Neural crest cell (in vitro differentiated cells): ENCODE measurements at places on chromosomes 5 and 9. TPM values are rescaled to one million over a fixed set of nuclear protein-coding genes. Genes with fewer than 3 reads are reported as not detected.

IL13 gene
- not detected in 2 replicates for total RNA-seq

DNA sequence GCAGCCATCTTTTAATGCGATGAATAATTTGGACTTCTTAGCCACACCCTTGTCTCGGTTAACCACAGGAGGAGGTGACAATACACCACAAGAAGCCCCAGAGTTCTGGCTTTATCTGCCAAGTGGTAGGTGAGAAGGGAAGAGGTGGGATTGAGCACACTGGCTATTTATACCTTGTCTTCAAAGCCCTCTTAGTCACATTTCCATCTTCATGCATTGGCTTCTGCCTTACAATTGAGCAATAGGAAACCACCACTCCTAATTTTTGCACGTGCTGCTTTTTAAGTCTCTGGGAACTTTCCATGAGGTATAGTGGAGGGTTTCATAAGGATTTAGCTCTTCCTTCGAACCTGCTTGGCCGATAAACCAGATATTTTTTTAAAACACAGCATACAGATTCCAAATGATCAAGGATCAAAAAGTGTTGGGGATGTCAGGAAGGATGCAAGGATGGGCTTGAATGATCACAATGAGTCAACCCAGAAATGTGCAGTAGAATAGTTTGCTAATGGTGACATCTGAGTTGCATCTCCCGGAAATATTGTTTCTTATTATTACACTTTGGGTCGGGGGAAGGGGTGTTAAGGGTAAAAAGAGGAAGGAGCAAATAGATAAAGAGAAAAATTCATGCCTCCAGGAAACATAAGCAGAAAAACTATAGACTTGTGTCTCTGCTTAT is 25.5 kb downstream of the PLAC8L1 start:
- peaks cover 4% of the 10 kb centered on the region for H3K36me3 ChIP-seq
- no peak overlapping the region for H3K4me3 ChIP-seq
- H3K4me1 ChIP-seq = no peaks in the 10 kb centered on the region
- no peak overlapping the region for H3K27ac ChIP-seq

TLE1 gene
- 40.5 and 42.5 TPM in 2 replicates for total RNA-seq

DNA sequence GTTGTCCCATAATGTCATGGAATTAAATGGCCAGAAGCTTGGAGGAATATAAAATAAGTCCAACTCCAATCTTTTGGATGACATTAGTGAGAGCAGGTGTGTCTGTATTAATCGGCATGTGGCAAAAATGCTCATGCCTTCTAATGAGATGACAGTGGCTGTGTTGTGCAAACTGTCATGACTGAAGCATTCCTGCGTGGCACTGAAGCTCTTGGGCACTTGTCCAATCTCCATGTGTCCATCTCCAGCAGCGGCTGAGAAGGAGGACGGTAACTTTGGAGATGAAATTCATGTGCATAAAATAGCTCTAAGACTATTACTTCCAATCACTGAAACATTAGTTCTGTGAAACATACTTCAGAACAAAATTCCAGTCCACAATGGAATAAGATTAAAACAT is 697.5 kb upstream of the GRAMD2B start:
- peaks cover 4% of the 10 kb centered on the region for H3K36me3 ChIP-seq
- H3K27ac ChIP-seq = no peak overlapping the region
- no peak for DNase-seq
- peaks cover 8% of the 10 kb centered on the region for H3K4me1 ChIP-seq
- no peak overlapping the region for H3K4me3 ChIP-seq

DNA sequence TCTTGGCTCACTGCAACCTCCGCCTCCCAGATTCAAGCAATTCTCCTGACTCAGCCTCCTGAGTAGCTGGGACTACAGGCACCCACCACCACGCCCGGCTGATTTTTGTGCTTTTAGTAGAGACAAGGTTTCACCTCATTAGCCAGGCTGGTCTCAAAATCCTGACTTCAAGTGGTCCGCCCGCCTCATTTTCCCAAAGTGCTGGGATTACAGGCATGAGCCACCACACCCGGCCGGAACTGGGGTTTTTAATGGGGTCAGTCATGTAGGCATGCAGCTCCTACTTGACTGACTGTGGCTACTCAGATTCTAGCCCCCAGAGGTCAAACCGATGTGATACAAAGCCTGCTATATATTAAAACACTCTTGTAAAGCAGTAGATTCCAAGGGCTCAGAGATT is 631.7 kb downstream of the MAT2B start:
- no peak overlapping the region for H3K27ac ChIP-seq
- H3K36me3 ChIP-seq = peaks cover 5% of the 10 kb centered on the region
- H3K4me3 ChIP-seq = no peak overlapping the region
- H3K4me1 ChIP-seq = no peaks in the 10 kb centered on the region

DNA sequence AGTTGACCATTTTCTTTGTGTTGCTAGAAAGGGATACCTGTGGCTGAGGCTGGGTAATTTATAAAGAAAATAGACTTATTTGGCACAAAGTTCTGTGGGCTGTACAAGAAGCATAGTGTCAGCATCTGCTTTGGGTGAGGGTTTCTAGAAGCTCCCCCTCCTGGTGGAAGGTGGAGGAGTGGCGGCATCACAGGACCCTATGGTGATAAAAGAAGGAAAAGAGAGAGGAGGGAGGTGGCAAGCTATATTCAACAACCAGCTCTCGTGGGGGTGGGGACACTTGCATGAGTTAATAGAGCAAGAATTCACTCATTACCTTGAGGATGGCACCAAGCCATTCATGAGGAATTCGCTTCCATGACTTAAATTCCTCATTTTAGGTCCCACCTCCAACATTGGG is 2041.4 kb upstream of the CDH9 start:
- H3K4me1 ChIP-seq = no peaks in the 10 kb centered on the region
- no peak overlapping the region for H3K4me3 ChIP-seq
- DNase-seq = no peak
- H3K27ac ChIP-seq = no peak overlapping the region
- no peaks in the 10 kb centered on the region for H3K36me3 ChIP-seq

GRCh38 chr9:98429613-98430012 is 174.2 kb upstream of the TBC1D2 start:
- H3K27me3 ChIP-seq = peaks cover 2% of the 10 kb centered on the region
- H3K4me3 ChIP-seq = no peak overlapping the region
- DNase-seq = no peak
- no peak overlapping the region for H3K27ac ChIP-seq
- no peaks in the 10 kb centered on the region for H3K36me3 ChIP-seq
- H3K4me1 ChIP-seq = peaks cover 4% of the 10 kb centered on the region

DNA sequence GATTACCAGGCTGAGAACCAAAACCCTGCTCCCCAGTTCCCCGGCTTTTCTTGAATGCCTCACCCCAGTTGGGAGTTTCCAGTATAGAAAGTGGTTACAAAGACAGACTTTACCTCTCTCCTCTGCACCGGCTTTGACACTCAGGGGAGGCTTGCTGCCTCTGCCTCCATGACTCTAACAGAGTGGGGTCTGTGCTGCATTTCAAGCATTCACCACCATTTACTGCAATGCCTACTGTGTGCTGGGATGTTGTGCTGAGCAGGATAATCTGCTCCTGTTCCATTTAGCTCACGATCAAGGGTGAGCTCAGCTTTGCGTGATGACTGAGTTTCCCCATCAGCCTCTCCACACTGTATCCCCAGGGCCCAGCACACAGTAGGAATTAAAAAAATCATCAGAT is 39.9 kb upstream of the AKNA start:
- H3K36me3 ChIP-seq = no peaks in the 10 kb centered on the region
- no peaks in the 10 kb centered on the region for H3K27me3 ChIP-seq
- no peak overlapping the region for H3K4me3 ChIP-seq
- no peak overlapping the region for H3K27ac ChIP-seq
- H3K4me1 ChIP-seq = no peaks in the 10 kb centered on the region

PCDHB16 gene
- total RNA-seq = 11.4 and 12.6 TPM in 2 replicates

DNA sequence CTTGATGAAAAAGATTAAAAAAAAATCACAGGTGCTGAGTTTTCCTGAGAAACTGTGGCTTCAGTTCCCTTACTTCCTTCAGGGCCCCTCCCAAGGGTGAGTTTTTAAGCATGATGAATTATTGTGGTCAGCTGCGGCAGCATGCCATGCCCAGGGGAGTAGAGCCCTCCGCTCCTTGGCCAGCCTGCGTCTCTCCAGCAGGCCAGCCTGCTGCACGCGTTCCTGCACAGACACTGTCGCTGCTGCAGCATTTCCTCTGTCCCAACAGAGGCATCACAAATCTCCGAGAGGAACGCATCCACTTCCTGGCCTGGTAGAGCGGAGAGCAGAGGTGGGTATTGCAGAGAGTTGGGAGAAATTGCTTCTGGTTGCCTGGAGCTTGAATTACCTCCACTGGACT is 26.1 kb upstream of the GLRA1 start:
- H3K27me3 ChIP-seq = peaks cover 7% of the 10 kb centered on the region
- DNase-seq = no peak
- H3K4me3 ChIP-seq = no peak overlapping the region
- no peaks in the 10 kb centered on the region for H3K36me3 ChIP-seq

HMCN2 gene
- 0.07 TPM in 1 of 2 replicates, not detected in the other for total RNA-seq

C1QTNF3 gene
- 7.7 and 8.7 TPM in 2 replicates for total RNA-seq

DNA sequence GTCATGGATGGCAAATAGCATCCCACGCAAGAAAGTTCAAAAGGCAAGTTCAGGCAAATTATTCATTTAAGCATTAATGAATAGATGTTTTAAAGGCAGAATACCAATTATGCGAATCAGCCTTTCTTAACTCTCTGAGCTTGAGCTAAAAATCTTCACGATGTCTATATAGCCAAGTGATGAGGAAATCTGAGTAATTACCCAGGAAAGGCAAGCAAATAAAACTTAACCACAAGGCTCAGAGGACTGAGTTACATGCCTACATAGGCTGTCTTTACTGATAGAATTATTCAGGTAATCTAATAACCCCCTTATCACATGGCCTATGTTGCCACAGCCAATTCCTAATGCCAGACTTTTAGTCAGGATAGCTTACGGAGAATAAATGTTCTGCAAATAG is 120.8 kb upstream of the MTAP start:
- H3K4me1 ChIP-seq = peaks cover 5% of the 10 kb centered on the region
- H3K36me3 ChIP-seq = no peaks in the 10 kb centered on the region
- DNase-seq = no peak
- no peak overlapping the region for H3K4me3 ChIP-seq

DNA sequence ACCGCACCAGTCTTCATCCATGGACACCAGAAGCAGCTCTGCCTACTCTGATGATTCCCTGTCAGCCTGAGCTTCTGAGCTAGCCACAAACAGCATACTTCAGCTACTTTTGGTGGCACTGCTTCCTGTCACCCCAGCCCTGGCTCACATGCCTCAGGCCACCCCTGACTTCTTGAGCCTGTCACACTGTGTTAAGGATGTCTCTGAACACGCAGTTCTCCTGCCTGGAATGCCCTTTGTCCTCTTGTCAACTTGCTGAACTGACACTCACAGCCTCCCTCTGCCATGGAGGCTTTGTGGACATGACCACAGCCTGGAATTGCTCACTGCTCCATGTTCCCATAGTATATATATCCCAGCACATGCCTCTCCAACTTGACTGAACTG is 7.2 kb downstream of the MACROH2A1 start:
- peaks cover under 1% of the 10 kb centered on the region for H3K36me3 ChIP-seq
- H3K27me3 ChIP-seq = no peaks in the 10 kb centered on the region
- no peak for DNase-seq
- peak overlapping the region; percentile 32 for H3K27ac ChIP-seq
- H3K4me1 ChIP-seq = peaks cover 37% of the 10 kb centered on the region

UGT3A2 gene
- total RNA-seq = 0.64 and 0.79 TPM in 2 replicates

GRCh38 chr9:27124151-27124550 is 15.1 kb downstream of the TEK start:
- no peak overlapping the region for H3K27ac ChIP-seq

DNA sequence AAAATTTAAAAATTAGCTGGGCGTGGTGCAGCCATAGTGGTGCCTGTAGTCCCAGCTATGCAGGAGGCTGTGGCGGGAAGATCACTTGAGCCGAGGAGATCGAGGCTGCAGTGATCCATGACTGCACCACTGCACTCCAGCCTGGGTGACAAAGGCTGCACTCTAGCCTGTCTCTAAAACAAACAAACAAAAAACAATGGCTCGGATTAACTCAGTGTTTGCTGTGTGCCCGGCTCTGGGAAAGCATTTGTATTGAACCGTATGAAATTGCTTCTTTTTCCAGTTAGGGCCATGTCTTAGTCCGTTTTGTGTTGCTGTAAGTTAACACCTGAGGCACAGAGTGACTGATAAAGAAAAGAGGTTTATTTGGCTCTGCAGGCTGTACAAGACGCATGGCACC is 62.6 kb downstream of the CFAP77 start:
- no peak overlapping the region for H3K27ac ChIP-seq
- no peaks in the 10 kb centered on the region for H3K36me3 ChIP-seq
- no peak for DNase-seq
- peaks cover 51% of the 10 kb centered on the region for H3K4me1 ChIP-seq

- H3K27me3 ChIP-seq = no peaks in the 10 kb centered on the region
- DNase-seq = no peak
- H3K4me3 ChIP-seq = no peak overlapping the region
- H3K27ac ChIP-seq = no peak overlapping the region
These were observed 66.4 kb upstream of the PPP2R2B start for GRCh38 chr5:146944764-146945616.

DNA sequence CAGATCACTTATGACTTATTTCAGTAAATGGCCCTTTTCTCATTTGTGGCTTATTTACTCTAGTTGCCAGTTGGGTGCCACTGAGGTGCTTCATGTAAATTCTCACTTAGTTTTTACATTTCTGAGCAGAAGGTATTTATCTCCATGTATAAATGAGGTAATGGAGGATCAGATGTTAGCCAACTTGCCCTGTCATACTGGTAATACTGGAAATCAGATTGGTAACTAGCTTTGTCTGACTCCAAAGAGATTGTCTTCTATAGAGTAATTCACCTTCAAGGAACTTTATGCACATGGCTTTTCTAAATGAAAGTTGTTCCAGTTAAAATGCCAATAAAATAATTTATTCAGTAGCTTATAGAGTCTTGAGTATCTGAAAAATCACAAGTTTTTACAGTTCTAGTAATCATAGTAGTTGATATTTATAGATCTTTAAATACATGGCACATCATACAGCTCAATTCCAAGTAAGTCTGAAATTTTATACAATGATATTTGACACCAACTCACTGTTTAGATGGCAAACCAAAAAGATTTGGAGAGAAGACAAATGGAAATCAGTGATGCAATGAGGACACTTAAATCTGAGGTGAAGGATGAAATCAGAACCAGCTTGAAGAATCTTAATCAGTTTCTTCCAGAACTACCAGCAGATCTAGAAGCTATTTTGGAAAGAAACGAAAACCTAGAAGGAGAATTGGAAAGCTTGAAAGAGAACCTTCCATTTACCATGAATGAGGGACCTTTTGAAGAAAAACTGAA is 28.8 kb downstream of the RAB14 start:
- no peaks in the 10 kb centered on the region for H3K4me1 ChIP-seq
- peaks cover 27% of the 10 kb centered on the region for H3K36me3 ChIP-seq
- H3K4me3 ChIP-seq = no peak overlapping the region
- no peaks in the 10 kb centered on the region for H3K27me3 ChIP-seq
- DNase-seq = no peak

DNA sequence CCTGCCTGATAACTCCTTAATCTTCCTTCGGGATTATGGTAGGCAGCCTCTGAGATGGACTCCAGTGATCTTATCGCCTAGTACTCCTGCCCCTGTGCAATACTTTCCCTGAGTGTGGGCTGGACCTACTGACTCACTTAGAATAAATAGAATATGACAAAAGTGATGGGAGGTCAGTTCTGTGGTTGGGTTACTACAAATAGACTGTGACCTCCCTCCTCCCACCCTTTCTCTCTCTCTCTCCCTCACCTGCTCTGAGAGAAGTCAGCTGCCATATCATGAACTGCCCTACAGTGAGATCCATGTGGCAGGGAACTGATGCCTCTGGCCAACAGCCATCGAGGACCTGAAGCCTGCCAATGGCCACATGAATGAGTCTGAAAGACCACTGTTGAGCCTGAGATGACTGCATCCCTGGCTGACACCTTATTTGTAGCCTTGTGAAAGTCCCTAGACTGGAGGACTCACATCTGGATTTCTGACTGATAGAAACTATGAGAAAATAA is 31.7 kb downstream of the NRG2 start:
- H3K27me3 ChIP-seq = peaks cover 25% of the 10 kb centered on the region
- H3K27ac ChIP-seq = no peak overlapping the region
- H3K4me3 ChIP-seq = no peak overlapping the region
- no peaks in the 10 kb centered on the region for H3K36me3 ChIP-seq
- DNase-seq = no peak
